ENCODE measurements at places on chromosomes 4 and X.

GRCh38 chr4:158277558-158277957 is 67.3 kb downstream of the TMEM144 start:
- DNase-seq: no peak

GRCh38 chr4:175833574-175834311 is 21.7 kb upstream of the GPM6A start:
- no peak for DNase-seq

DNA sequence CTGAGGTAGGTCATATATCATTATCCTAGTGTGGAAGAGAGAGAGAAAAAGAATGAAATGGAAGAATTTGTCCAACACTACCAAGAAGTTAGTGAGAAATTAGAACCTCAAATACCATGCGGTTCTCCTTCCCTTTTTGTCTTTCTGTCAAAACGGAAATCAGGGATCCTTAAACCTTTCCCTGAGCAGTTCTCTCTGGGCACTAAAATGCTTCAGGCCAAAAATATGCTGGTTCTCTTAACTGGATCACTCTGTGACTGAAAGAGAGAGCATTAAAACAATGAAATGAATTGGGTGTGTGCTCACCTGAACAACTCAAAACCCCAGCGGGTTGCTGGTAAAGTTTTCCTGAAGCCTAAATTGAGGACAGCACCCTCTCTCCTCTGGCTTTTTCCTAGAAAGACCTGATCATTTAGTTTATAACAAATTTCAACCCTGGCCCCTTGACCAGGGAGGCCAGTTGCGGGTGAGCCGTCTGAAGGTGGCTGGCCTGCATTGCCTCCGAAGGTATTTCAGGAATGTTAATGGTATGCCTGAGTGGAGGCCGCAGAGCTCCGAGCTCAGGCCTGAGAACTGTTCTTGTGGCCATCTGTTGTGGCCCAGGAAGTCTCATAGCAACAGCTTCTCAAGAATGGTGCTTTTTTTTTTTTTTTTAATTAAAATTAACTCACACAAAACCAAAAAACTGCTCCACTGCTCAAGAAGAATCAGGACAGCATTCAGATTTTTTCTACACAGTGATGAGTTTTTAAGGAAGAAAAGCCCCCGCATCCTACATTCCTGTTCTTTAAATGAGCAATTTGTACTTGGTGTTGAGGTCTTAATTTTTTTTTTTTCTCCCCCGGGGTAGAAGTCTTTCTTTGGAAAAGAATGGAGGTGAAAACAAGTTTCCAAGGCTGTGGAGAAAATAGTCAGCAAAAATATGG is 155.1 kb downstream of the SHROOM3 start:
- no peak for DNase-seq

DNA sequence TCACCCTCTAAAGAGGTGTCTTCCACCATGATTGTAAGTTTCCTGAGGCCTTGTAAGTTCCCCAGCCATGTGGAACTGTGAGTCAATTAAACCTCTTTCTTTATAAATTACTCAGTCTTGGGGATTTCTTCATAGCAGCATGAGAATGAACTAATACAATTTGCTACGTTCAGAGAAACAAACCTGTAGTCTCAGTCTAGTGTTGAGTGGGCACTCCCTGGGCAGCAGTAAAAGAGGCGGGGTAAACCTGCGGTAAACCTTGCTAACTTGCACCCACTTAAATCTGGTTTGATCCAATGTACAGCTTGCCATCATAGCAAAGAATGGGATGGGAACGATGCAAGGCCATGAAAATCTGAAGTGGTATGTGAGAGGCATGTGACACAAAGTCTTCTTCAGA is 22.4 kb downstream of the GRXCR1 start:
- DNase-seq: no peak

DNA sequence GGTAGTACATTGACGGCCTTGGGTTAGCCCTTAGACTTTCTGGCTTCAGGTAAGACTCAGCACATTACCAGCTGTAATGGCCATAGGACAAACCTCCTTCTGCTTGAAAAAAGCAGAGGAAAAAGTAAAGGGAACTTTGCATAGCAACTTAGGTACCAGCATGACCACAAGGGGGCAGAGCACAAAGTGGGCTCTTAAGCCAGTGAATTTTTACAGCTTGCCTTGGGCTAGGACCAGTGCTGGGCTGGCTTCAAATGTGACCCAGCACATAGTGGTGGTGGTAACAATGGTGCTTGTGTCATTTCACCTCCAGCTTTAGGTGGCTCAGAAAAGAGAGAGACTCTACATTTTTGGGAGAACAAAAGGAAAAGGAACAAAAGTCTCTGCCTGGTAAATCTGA is 66.1 kb downstream of the KLHL4 start:
- DNase-seq: no peak

DNA sequence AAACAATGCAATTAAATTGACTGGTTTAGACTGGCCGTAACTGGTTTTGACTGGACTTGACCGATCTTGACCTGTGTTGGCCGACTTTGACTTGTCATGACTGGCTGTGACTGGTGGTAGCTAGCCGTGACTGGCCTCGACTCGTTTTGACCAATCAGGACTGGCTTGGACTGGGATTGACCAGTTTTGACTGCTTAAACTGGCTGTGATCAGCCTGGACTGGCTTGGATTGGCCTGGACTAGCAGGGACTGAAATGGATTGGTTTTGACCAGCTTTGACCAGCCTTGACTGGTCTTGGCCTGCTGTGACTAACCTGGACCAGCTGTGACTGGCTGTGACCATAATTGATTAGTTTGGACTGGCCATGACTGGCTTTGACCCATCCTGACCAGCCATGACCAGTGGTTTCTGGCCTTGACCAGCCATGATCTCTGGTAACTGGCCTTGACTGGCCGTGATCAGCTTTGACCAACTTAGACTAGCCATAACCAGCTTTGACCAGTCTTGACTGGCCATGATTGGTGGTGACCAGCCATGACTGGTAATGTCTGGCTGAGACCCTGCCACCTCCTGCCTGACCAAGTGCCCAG is 13.1 kb downstream of the SUV39H1 start:
- DNase-seq: no peak

- no peak for DNase-seq
These were observed at the start of gene L1CAM for GRCh38 chrX:153885968-153886903. TSS of gene L1CAM (minus strand) at chrX:153886173. CDS start at chrX:153875836, 10,337 bp downstream.

DNA sequence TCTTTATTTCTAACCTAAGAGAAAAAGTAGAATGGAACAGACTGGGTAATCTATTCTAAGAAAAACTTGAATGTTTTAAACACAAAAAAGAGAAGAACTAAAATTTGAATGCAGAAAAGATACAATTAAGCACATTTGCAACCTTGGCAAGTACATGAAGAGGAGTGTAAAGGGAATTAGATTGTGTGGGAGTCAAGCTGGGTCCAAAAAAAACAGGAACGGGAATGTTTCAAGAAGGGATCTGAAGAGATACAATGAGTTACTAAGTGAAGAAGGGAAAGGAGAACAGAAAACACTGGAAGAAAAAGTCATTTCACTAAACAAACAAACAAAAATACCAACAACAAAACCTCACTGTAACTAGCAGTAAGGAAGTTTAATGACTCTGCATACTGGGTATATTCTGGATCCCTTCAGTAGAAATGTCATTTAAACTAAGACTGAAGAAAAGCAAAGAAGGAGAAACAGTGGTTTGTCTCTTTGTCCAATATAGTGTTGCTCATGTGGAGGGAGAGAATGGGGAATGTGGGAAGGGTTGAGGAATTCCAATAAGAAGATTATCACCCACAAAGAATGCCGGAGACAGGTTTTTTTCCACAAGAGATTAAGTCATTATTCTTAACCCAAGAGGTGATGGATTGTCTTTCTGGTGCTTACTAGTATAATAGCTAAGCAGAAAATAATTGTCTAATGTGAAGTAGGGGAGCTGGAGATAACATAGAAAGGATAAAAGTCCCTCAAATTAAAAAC is 50.4 kb upstream of the PTPN13 start:
- DNase-seq: no peak

GRCh38 chrX:112218388-112218787 is 135.8 kb upstream of the TRPC5 start:
- DNase-seq: no peak

DNA sequence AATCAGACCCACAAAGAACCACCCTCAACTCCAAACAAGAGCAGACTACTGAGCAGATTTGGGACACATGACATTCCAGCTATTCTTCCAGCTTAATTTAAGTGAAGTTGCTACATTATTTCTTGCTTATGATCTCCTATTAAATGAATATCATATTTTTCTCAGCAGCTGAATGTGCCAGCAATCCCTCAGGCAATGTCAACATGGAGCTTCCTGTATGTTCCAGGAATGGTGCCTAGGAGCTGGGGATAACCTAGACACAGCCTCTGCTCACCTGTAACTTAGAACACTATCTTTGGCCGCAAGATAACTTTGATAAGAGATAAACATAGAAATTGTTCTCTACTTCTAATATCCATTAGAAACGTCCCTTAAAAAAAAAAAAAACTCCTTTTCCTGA is 274.4 kb upstream of the RASGEF1B start:
- no peak for DNase-seq

DNA sequence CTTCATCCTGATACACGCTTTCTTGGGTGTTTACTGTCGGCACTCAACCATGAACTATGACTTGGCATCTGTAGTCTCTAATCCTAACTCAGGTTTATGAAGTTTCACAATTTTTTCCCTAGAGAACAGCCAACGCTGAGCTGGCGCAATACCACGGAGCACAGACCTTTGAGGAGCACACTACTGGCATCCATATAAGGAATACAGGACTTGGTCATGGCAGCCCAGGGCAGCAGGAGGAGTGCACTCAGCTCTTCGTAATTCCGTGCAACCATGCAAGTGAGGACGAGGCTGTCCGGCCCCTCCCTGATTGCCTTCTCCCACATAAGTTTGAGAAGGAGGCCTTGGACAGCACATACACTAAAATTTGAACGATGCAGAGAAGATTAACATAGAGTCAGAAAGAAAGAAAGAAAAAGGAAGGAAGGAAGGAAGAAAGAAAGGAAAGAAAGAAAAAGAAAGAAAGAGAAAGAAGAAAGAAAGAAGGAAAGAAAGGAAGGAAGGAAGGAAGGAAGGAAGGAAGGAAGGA is 41.0 kb upstream of the PDLIM5 start:
- DNase-seq: no peak

- no peak for DNase-seq
These were observed 304.9 kb downstream of the GBA3 start for GRCh38 chr4:22997358-22998224.

- no peak for DNase-seq
These were observed 13.2 kb upstream of the SYTL5 start for GRCh38 chrX:37993176-37993575.

DNA sequence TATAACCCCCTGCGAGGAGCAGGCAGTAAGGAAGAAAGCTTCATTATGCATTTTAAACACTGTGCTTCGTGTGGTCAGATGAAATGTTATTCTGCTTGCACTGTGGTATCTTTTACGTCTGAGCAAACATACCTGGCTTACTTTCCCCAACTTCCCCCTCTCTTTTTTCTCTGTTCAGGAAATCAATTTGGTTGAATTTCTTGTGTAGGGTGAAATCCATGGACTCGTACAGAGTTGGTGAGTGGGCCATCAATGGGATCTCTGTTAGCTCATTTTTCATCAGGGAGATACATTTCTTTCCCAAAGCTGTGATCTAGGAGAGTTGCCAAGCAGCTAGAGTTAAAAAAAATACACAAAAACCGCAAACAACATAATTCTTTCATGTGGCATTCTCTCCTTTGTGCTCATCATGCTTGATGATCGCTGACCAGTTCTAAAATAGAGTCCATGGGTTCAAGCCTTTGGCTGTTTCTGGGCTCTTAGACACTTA is 98.5 kb downstream of the FRAS1 start:
- DNase-seq: no peak

- DNase-seq: no peak
These were observed 87.3 kb upstream of the EMCN start for GRCh38 chr4:100605144-100605543.

DNA sequence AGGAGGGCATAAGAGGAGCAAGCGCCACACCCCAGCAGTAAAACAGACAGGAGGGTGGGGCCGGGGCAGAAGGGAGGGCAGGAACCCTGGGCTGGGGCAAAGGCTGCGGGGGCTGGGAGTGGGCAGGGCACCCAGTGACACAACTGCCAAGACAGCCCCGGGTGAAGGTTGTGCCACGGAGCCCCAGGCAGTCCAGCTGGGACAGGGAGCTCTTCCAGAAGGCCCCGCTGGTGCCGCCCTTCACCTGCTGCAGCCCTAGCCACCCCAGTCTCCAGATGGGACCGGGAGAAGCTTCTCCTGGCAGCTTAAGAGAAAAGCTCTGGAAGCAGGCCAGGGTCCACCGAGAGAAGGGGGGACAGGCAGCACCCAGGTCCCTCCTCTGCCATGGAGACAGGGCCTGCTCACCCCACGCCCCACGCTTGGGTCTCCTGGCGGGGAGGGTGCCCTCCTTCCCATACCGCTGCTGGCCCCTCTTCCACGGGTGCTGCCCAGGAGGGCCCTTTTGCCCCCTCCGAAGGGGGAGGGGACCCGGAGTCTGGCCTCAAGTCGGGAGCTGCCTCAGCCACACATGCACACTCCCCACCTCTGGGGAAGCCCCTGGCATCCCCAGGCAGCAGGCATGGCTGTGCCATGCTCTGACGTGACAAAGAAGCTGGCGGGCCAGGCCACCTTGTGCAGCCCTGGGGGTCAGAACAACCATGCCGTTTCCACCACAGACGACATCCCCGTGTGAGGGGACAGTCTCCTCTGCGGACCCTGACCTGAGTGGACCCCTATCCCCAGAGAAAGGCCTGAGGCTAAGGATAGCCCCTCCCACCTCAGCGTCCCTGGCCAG is 1.5 kb downstream of the DGKQ start:
- no peak for DNase-seq

DNA sequence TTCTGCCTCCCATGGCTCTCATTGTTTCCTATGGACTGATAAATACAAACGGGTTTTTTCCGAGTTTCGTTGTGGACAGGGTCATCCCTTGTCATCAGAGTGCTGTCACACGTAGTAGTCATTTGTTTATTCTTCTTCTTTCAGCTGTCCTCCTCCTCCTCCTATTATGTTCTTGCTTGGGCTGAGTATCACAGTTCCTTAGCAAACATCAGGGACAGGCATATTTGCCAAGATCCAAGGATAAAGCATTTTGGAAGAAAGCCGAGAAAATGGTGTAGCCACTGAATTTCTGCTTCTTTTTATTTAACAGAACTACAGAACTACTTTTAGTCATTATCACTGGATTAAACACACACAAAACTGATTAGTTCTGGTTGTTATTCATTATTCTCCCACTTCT is 167.9 kb downstream of the MAML3 start:
- DNase-seq: no peak

GRCh38 chrX:46308110-46308509 is 237.1 kb downstream of the ZNF674 start:
- DNase-seq: no peak

DNA sequence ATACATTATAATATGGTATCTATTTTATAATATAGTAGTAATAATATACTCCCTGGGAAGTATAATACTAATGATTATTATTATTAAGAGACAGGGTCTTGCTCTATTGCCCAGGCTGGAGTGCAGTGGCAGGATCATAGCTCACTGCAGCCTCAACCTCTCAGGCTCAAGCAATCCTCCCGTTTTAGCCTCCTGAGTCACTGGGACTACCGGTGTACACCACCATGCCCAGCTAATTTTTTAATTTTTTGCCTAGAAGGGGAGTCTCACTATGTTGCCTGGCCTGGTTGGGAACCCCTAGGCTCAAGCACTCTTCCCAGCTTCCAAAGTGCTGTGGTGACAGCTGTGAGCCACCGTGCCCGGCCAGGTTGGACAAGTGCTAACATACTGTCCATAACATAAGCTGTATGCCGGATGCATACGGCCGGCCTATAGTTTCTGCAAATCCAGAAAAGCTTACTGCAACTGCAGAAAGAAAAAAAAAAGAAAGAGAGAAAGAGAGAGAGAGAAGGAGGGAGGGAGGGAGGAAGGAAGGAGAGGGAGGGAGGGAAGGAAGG is 94.2 kb upstream of the PPP2R3B start:
- no peak for DNase-seq

- DNase-seq: no peak
These were observed 148.6 kb downstream of the STK32B start for GRCh38 chr4:5199912-5200311.

- DNase-seq: no peak
These were observed 173.7 kb downstream of the VSIG4 start for GRCh38 chrX:65866146-65866545.

Data from nucleus accumbens (tissue), 56 donors.